Mucosa of gallbladder (tissue), 1 donor: ENCODE measurements at places on chromosomes 6 and 20.

DNA sequence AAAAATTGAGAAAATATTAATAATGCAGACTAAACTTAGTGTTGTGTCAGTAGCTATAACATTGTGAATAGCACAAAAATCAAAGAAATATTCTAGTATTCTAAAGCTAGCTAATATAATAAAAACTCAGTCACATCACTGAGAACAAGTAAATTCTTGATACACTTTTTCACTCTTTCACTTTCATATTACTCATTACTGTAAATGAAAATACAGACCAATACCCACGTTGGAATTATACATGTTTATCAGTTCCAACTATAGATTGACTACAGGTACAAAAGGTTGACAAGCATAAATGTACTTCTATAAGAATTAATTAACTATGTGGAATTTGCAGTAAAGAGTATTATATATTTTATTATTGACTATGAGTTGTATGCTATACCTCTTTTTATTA is 1043.4 kb upstream of the FLRT3 start:
- DNase-seq = no peak

DNA sequence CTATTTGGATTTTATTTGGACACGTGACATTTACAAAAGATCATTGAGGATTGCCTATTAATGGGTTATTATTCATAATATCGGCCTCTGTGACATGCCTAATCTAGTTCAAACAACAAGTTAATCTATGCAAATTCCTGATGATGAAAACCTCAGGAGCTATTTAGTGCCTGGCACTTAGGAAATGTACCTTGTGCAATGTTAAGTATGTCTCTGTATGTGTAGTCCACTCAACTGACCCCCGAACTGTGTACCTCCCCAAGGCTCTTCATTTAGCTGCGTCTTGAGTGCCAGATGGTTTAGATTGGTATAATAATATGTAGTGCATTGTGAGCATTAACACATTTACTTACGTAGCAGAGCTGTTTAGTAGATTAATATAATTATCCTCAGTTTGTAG is 6.9 kb downstream of the LAMA2 start:
- no peak for DNase-seq

- DNase-seq = no peak
Observed at GRCh38 chr20:41989935-41990635, 371.9 kb upstream of the CHD6 start.

GRCh38 chr20:58835231-58835630 is 15.5 kb downstream of the GNAS-AS1 start:
- DNase-seq = no peak

GRCh38 chr6:84344005-84344404 is 116.6 kb upstream of the CEP162 start:
- DNase-seq = no peak

DNA sequence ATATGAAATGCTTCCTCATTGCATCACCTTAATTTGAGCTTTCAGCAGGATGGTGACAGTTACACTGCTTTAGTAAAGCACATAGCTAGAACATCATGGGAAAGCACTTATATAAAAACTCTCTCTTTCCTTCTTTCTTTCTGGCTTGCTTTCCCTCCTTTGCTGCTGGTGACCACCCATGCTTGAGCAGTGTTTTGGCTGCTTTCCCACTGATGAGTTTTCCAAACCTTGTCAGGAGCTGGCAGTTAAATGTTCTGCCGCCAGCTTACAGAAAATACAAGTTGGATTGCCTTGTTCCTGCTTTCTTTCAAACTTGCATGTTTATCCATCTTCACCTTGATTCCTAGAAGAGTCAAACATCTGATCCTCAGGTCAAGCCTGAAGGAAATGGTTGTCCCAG is 323.9 kb downstream of the FOXA2 start:
- DNase-seq = no peak

GRCh38 chr20:48291896-48292295 is 506.6 kb upstream of the SULF2 start:
- no peak for DNase-seq

GRCh38 chr6:17998442-17998841 is 11.0 kb upstream of the KIF13A start:
- no peak for DNase-seq

- DNase-seq = no peak
Observed at GRCh38 chr6:21359926-21360325, 233.6 kb upstream of the SOX4 start.

GRCh38 chr6:32105433-32105832 is 3.7 kb downstream of the TNXB start:
- no peak for DNase-seq

DNA sequence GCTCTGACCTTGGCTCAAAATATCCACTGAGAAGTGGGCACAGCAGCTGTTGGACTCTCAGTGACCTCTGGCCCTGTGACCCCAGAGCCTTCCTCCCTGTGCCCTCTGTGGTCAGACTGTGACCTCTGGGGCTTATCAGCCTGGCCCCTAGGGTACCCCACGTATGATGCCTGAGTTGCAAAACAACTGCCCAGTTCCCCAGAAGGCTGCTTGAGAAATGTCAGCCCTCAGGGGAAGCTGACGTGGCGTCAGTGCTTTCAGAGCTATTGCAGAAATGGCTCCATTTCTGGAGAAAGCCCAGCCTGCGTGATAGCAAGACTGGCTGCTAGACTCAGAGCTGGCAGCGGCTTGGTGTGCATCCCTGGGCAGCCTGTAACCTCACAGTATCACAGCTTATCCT is 31.5 kb upstream of the TGM2 start:
- peak; percentile 49 for DNase-seq

DNA sequence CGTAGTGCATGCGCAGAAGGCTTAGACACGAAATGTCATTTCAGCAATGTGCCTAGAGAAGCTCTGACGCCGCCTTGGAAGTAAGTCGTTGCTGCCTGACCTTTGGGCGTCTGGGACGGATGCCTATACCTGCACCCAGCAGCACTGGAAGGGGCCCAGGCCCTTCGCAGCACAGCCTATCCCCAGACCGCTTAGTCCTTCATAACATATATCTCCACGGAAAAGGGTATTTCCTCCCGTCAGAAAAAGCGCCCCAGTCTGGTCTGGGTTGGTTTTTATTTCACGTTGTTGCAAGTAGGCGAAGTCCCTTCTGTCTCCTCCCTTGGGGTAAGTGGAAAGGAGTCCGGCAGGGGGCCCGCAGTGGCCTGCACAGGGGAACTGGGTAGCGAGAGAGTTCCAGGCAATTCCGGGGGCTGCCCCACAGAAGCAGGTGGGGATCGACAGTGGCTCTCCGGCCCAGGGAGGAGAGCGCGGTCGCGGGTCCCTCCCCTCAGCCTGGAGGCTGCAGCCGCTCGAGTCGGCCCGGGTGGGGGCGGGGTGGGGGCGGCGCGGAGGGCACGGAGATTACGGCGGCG is 559 bp upstream of the EYA4 start:
- no peak for DNase-seq

GRCh38 chr20:10376270-10377075 is 57.5 kb downstream of the MKKS start:
- no peak for DNase-seq

GRCh38 chr6:149128489-149129145 is 188.9 kb upstream of the TAB2 start:
- no peak for DNase-seq

DNA sequence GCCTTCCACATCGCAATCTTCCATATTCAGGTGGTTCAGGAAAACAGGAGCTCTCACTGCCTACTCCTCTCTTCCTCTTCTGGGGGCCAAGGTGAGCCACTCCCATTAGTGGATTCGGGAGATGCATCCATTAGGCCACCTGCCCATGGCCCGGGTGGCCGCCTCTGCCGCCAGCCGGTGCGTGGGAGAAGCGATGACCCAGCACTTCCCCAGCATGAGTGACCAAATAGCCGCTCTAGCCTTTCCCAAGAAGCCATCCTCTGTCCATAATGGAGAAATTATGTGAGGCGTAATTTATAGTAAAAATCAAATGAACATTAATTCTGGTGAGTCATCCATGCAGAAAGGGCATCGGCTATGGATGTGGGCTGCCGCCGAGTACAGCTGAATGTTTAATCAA is 39.4 kb downstream of the GNAS-AS1 start:
- no peak for DNase-seq

- DNase-seq = peak; percentile 45
Observed at GRCh38 chr6:22113026-22113766, 183.6 kb downstream of the PRL start.

DNA sequence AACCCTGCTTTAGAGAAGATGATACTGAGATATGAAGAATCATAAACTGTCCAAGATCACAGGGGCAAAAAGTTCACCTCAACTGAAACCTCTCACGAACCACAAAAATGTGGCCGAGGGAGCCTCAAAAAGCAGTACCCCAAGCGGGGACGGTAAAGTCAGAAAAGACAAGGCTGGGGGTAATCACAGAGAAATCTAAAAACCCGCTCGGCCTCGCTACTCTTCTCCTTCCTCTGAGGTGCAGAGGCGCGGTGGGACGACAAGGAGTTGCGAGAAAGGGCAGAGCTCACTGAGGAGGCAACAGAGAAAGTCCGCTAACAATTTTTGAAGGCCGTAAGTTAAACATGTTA is 356 bp upstream of the IRAK1BP1 start:
- DNase-seq = no peak

- DNase-seq = no peak
Observed at GRCh38 chr6:88869263-88870020, 94.0 kb downstream of the RNGTT start.

- DNase-seq = no peak
Observed at GRCh38 chr6:99165838-99166237, 183.6 kb downstream of the FAXC start.

GRCh38 chr6:42275376-42276033 is 57.8 kb upstream of the MRPS10 start:
- no peak for DNase-seq

- no peak for DNase-seq
Observed at GRCh38 chr20:17825252-17825959, 125.6 kb downstream of the BANF2 start.

DNA sequence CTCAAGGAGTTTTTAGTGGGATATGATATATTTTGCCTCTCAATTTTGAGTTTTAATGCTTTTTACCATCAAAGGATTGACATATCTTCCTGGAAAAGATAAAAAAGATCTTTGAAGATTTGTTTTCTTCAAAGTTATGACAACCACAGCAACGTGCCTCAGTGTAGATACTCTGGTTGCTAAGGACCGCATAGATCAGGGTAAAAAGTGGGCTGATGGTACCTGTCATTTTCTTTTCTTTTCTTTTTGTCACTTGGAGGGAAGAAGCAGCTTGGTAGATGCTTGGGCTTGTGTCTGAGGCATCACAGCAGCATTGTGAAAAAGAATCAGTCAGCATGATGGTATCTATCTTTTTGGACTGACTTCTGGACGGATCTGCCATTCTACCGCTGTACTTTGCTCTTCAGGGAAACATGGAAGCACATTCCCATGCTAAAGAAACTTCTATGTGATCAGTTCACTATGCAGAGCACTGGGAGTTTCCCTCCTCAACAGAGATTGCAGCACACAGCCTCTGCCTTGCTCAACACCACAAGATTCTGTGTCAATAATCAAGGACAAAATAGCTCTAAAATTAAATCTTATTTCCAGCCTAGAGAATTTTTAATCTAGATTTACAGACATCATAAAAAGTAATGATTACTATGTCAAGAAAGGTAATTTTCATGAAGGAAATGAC is 54.8 kb upstream of the SGK1 start:
- DNase-seq = no peak
